GM06990 (cell line): ENCODE measurements at places on chromosomes 3 and 15.

GRCh38 chr15:39661776-39662175 is 80.9 kb downstream of the THBS1 start:
- no peak for DNase-seq

GRCh38 chr3:189103208-189103607 is 68.6 kb upstream of the TPRG1 start:
- DNase-seq: no peak

DNA sequence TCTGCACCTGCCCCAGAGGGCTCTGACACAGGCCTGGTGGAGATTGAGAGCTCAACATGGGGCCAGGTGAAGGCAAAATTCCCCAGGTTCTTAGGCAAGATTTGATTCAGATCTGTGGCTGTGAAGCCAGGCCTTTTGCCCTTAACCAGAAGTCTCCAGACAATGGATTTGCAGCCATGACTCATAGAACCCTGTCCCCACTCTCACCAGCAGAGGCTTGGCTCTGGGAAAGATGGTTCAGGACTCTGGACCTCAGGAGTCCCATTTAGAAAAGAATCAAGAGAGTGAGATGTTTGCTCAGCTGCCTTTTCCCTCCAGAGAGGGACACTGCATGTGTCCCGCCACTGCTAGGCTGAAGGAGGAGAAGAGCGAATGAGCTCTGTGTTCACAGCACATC is 361.4 kb upstream of the ICE2 start:
- no peak for DNase-seq

- no peak for DNase-seq
Observed at GRCh38 chr3:18153571-18154173, 271.5 kb downstream of the SATB1 start.

GRCh38 chr15:76347482-76348055 is 11.0 kb downstream of the ISL2 start:
- no peak for DNase-seq

GRCh38 chr3:100813828-100814227 is 104.5 kb downstream of the TFG start:
- no peak for DNase-seq

DNA sequence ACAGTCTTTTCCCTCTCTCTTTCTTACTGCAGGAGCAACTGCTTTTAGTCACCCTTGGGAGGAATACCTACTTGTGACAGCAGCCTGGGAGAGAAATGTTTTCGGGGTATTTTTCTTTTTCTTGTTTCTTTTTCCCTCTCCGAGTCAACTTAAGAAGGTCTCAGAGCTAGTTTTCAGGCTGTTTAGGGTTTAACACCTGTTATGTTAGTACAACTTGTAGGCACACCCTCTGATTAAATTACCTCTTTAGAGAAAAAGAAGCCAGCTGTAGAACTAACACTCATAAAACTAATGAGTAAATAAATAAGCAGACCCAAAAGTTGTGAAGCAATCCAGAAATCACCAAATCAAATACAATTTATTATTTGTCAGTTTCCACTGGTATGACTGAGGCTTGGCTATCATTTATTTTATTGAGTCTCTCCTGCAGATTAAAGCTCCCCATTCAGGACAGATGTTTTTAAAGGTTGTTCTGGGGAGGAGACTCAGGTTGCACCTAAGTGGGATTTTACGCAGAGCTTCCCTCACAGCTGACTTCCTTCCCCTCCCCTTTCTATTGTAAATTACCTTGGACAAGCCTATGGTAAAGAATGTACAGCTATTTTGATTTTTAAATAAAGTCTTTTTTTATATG is 112.5 kb downstream of the FOXB1 start:
- DNase-seq: no peak

GRCh38 chr3:120850381-120851295 is 57.4 kb upstream of the STXBP5L start:
- DNase-seq: no peak

- DNase-seq: peak; percentile 85
Observed at GRCh38 chr3:187935623-187936156, 190.4 kb upstream of the BCL6 start.
